Kasumi-1 (cell line): ENCODE measurements at places on chromosomes 4 and X.

- no peak for DNase-seq
Observed at GRCh38 chr4:113711883-113712662, 49.5 kb downstream of the CAMK2D start.

- DNase-seq, result peak; percentile 49
Observed at GRCh38 chr4:138035781-138036258, 206.3 kb downstream of the SLC7A11 start.

- no peak for DNase-seq
Observed at GRCh38 chr4:127238956-127239475, 393.7 kb upstream of the INTU start.

GRCh38 chr4:1401409-1402020 lies 4.7 kb downstream of the NKX1-1 start:
- no peak for DNase-seq

GRCh38 chr4:8345946-8346814 lies 76.6 kb downstream of the HTRA3 start:
- DNase-seq, result no peak

DNA sequence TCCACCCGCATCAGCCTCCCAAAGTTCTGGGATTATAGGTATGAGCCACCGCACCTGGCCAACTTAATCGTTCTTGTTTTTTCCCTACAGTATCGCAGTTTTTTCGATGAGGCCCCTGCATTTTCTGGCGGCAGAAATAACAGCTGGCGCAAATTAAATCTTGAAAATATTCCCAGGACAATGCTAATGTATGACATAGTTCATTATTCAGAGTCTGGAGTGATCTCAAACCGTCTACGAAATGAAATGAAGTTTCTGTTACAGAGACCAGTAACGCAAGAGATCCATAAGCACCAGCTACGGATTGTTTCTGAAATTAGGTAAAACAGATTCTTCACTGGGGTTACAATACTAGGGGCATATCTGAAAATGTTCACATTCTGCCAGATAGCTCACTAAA lies 27.3 kb downstream of the CXorf58 start:
- DNase-seq, result no peak

- peak; percentile 9 for DNase-seq
Observed at GRCh38 chrX:71106427-71106826, at the start of gene CXorf65. TSS of gene CXorf65 (minus strand) at chrX:71106740. CDS start at chrX:71106556, 184 bp downstream.

DNA sequence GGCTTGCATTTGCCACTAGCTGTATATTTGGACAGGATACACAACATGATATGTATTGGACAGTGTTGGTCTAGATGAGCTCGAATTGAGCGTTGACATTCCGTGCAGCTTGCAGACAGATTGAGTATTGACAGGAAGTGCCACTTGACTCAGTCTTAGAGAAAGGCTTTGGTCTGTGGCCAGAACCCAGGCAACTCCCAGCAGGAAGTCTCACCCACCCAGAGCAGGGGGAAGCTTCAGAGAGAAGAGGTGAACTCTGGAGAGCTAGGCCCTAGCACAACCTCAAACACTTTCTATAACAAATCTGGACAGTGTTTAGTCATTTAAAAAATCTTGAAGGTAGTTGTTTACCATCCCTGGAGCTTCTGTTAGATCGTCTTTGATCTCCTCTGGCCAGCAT lies 280.5 kb downstream of the FBXW7 start:
- DNase-seq, result peak; percentile 77

DNA sequence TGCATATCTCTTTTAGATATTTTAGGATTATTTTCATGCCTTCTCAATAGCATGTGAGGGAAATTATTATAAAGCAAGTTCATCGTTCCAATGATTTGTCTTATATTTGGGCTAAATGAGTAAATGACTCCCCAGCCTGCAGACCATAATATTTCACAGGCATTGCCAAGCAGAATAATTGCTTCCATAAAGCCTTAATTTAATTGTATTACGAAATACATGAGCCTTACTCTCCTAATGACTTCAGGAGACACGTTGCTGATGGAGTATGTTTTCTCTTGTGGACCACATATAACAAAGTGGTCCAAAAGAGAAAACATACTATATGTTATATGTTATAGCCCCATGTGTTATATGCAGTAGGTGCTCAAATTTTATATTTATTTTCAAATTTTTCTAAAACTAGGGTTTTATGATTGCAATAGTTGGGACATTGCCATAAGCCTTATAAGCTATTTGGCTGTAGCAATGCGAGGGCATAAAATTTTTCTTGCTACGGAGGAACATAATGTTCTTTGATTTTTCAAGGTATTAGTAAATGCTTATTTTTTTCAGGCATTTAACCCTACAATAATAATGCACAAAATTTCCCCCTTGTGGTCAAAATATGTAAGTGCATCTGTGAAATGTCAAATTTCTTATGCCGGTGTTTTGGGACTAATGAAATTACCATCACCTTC lies 26.2 kb upstream of the TMPRSS11D start:
- peak; percentile 19 for DNase-seq

- DNase-seq, result no peak
Observed at GRCh38 chr4:143389579-143390195, 53.0 kb downstream of the GAB1 start.

DNA sequence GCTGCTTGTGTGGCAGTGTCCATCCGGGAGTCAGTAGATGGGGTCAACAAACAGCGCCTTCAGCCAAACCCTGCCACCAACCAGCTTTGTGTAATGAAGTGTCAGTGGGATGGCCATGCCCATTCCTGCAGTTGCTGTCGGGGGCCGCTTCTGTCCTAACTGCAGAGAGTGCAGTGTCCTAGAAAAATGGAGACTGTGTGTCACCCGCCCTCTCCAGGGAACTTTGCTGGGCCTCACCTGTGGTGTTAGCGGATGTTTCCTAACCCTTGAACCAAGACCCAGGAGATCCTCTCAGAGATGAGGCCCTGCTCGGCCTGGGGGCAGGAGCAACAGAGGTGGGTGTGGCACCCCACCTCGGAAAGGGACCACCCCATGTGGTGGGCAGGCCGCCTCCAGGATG lies 35.3 kb upstream of the HGFAC start:
- no peak for DNase-seq
